ENCODE measurements at places on chromosomes 11 and 22. TPM values are rescaled to one million over a fixed set of nuclear protein-coding genes. Genes with fewer than 3 reads are reported as not detected.

The SCN3B gene
- 0.09 TPM for polyA plus RNA-seq

The PANX1 gene
- 51.2 TPM for polyA plus RNA-seq

The RASD2 gene
- polyA plus RNA-seq, result 0.41 TPM

The RIMBP3C gene
- not detected for polyA plus RNA-seq

The MMP8 gene
- 0.04 TPM for polyA plus RNA-seq

The POU2AF2 gene
- not detected for polyA plus RNA-seq

The RAG2 gene
- polyA plus RNA-seq, result not detected

The RBMXL2 gene
- polyA plus RNA-seq, result not detected

The SAA4 gene
- not detected for polyA plus RNA-seq

All from AG04450 (cell line).